Activated CD4-positive, alpha-beta T cell treated with anti-CD3 and anti-CD28 coated beads, Interleukin-2, amount 50 U/mL, for 1 hour (primary cell): ENCODE measurements at places on chromosomes 5 and 9.

DNA sequence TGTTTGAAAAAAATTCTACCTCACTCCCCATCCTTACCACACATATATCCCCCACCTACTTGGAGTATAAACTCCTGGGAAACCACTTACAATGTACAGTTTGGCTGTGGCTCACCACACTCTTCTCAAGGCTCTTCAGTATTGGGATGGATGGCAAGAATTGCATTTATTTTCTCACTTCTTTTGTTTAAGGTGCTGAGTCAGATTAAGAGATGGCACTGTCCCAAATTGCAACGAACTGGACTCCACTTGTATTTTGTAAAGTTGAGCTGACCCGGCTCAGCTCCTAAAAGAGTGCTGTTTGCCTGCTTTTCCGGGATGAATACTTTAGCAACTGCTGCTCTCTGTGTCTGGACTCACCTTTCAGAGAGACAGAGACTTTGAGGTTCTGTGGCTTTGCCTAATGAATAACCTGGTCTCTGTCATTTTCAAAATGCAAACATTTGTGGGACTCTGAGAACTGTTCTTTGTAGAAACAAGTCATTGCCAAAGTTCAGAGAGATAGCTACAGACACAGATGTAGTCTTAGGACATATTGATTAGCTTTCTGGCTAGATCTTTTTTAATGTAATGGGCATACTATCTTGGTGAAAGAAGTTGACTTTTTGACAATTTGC is 42.2 kb downstream of the PPP2R2B start:
- DNase-seq = no peak

DNA sequence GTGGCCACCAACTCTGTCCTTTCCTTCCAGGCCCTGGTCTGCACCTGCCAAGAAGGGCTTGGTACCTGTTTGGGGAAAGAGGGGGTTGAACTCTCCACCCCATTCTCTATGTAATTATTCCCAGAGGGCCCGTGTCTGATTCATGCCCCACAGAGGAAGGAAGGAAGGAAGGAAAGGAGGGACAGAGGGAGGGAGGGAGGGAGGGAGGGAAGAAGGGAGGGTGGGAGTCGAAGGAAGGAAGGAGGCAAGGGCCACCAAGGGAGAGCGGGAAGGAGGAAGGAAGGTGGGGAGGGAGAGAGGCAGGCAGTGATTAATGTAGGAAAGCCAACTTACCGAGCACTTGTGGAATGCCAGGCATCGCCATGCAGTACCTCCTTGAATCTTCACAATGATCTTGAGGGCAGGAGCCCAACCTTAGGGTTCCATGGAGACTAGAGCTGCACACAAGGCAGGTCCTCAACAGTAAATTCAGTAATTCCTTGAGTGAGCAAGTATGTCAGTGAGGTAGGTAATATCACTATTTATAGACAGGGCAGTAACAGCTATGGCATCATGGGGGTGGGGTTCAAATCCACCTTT is 75.8 kb downstream of the FGF18 start:
- no peak for DNase-seq

DNA sequence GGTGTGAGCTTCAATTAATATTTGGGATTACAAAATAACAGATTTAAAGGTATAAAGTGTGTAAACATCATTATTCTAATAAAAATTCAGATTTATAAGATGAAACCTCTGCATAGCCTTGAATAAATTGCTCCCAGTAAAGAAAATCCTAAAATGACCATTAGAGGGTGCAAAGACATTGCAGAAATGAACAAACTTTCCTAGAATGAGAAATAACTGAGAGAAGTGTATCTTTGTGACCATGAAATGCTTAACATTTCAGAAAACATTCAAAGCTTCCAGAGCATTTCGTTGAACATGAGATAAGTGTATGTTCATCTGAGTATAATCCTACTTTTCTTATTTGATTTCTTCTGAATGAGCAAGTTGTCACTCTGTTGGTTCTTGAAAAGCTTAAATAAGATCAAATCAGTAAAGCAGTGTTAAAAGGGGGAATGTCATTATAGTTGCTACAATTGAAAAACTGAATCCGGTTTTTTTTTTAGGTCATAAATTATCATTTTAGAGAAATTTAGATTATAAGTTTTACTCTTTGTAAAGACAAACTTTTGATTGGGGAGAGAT is 24.7 kb upstream of the NUDT12 start:
- no peak for DNase-seq

DNA sequence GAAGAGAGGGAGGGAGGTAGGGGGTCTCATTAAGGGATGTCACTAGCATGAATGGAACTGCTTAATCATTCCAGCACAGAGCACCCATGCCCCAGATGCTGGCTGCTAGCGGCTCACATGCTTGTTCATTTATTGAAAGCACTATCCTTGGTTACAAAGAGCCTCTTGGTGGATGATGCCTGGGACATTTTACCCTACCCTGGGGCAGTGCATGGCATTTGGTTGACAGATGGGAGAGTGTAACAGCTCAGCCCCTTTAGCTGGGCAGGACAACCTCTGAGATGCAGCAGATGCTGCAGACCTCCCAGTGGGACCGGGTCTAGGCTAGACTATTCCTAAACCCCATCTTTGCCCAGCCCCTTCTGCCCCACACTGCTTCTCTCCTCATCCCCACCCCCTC is 46.9 kb upstream of the TCERG1 start:
- no peak for DNase-seq

GRCh38 chr5:169861934-169862333 is 118.4 kb downstream of the INSYN2B start:
- no peak for DNase-seq

- DNase-seq = no peak
Measured at GRCh38 chr5:41291323-41291722, 78.0 kb upstream of the C6 start.

- no peak for DNase-seq
Measured at GRCh38 chr9:15137658-15138356, 169.2 kb downstream of the TTC39B start.

- DNase-seq = no peak
Measured at GRCh38 chr5:179267671-179268083, 77.6 kb downstream of the ADAMTS2 start.

DNA sequence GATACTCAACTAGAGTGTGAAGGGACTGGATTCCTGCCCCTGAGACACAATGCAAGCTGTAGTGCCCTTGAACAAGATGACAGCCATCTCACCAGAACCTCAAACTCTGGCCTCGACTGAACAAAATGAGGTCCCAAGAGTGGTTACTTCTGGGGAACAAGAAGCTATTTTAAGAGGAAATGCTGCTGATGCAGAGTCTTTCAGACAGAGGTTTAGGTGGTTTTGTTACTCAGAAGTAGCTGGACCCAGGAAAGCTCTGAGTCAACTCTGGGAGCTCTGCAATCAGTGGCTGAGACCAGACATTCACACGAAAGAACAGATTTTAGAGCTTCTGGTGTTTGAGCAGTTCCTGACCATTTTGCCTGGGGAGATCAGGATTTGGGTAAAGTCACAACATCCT is 2.4 kb downstream of the ZNF483 start:
- DNase-seq = no peak

DNA sequence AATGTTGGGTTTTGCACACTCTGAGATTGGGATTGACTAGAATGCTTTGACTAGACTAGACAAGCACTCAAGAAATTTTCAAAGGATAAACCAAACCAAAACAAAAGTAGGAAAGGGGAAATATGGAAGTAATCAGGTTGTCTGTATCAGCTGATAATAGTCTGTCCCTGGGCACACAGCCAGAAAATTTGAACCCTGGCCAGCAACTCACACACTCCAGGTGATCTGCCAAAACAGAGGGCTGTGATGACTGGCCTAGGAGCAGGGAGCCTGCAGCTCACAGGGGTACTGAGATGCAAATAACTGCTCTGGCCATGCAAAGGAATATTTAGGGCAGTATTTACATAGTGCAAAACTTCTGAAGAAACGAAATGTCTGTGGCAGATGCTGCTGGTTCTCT is 112.3 kb upstream of the SMIM23 start:
- DNase-seq = no peak

GRCh38 chr5:54658010-54658409 is 140.5 kb downstream of the SNX18 start:
- no peak for DNase-seq

GRCh38 chr5:74402553-74402952 is 238.0 kb downstream of the ENC1 start:
- DNase-seq = no peak

DNA sequence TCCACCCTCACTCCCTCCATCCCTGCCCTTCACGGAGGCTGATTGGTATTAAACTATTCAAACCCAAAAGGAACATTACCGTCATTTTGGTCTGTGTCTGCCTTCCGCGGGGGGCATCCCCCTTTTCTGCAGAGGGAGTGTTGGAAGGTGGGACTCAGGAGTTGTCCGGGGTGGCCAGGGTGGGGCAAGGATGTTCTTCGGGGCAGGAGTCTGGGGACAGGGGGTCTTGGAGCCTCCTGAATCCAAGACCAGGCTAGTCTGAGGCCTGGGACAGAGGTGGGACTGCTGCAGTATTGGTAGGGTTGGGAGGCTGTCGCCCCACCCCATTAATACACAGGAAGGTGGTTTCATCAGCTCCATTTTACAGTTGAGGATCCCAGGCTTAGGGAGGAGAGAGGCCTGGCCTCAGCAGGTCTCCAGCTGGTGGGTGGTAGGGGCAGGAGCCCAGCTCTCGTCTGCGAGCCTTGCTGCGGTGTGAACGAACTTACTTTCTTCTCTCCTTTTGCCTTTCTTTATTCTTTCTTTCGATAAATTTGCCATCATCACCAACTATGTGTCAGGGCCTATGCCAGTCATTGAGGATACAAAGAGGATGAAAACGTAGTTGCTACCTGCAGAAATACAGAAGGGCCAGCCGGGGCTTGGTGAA is 33.8 kb downstream of the DAB2IP start:
- DNase-seq = no peak

DNA sequence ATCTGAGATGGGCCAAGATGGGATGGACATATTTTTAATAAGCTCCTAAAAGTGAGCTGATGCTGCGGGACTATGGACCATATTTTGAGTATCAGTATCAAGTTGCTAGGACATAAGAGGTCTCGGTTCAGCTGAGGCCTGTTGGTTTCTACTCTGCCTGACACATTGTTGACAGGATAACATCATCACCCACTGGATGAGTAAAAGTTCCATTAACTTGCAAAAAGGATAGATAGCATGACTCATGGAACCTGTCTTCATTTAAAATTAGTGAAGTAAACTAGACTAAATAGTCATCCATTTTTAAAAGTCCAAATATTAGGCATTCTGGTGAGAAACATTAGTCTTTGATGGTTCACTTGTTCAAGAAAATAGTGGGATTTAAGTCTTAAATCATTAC is 33.3 kb downstream of the PARP8 start:
- no peak for DNase-seq

DNA sequence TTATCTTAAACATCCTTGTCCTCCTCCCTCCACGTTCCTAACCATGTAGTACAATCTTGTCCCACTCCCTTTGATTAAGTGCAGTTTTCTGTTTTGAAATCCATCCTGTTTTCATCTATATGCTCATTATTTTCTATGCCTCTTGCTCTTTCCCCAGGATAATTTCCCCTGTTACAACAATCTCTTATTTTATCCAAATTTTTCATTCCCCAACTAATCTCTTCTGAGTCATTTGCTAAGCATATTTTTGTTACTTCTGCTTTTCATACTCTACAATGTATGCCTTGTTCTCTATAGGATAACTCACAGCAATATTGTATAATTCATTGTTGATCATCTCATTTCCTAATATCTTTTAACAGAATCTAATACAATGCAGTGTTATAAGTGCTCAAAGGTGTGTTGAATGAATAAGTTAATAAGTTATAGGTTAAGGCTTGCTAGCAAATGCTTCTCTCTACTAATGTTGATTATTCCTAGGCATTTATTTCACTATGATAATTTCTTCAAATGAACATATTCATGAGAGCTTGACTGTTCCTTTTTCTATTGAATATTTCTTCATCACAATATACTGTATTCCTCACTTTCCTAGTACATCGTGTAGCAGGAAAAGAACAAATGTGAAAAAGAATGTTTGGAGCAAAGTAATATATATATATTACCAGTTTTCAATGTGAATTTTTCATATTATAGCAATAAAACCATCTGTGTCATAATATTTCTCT is 1.5 kb downstream of the OMD start:
- no peak for DNase-seq

GRCh38 chr5:132064140-132064539 is 3.7 kb downstream of the IL3 start:
- no peak for DNase-seq

- DNase-seq = no peak
Measured at GRCh38 chr5:28281351-28281750, 1243.0 kb upstream of the CDH9 start.

- DNase-seq = no peak
Measured at GRCh38 chr5:6736524-6737042, 23.4 kb downstream of the TENT4A start.

GRCh38 chr5:131466171-131466766 is 168.8 kb downstream of the RAPGEF6 start:
- no peak for DNase-seq

DNA sequence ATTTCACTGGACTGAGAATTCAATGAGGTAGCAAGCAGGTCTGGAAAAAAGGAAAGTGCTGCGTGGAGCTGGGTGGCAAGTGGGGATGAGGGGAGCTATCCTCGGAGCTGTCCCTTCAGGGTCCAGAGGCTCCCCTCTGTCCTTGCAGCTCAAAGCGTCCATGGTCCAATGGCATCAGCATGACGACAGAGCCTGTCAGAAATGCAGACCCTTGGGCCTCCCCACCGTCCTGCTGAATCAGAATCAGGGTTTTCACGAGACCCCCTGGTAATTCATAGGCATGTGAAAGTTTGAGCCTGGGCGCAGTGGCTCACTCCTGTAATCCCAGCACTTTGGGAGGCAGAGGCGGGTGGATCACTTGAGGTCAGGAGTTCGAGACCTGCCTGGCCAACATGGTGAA is 5.5 kb downstream of the HIGD2A start:
- no peak for DNase-seq

- no peak for DNase-seq
Measured at GRCh38 chr9:107606149-107606790, 116.7 kb upstream of the KLF4 start.

DNA sequence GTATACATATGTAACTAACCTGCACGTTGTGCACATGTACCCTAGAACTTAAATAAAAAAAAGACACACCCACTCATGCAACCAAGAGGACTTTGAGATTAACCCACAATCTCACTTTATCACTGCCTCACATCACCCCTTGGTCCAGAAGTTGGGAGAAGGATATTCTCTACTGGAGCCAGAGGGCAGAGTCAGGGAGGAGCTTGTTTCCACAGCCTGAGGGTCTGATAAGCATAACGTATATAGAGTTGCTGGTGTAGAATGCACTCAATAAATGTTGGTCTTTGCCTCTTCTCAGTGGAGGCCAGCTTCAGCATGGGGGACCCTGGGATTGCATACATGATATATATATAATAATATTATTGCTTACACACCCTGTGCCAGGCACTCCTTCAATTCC is 10.1 kb downstream of the KCNV2 start:
- DNase-seq = no peak

- no peak for DNase-seq
Measured at GRCh38 chr5:36422952-36423351, 121.2 kb upstream of the RANBP3L start.

GRCh38 chr5:88930335-88930734 is 47.4 kb upstream of the MEF2C start:
- no peak for DNase-seq

DNA sequence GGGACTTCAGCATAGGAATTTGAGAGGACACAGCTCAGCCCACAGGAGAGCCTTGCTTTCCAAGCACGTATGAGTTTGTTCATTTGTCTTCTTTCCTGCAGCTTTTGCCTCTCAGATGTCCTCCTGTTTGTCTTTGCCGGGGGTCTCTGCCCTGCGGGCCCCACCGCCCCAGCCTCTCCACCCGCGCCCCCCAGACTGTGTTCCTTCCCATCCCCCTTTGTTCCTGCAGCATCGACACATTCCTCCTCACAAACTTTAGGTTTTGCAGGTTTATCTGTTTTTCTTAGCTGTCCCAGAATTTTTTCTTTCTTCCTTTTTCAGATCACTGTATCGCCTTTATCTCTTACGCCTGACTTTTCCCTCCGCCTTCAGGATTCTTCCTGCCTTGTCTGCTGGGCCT is 18.9 kb downstream of the UBE2QL1 start:
- DNase-seq = no peak
